ENCODE measurements at places on chromosomes 7 and 10.

DNA sequence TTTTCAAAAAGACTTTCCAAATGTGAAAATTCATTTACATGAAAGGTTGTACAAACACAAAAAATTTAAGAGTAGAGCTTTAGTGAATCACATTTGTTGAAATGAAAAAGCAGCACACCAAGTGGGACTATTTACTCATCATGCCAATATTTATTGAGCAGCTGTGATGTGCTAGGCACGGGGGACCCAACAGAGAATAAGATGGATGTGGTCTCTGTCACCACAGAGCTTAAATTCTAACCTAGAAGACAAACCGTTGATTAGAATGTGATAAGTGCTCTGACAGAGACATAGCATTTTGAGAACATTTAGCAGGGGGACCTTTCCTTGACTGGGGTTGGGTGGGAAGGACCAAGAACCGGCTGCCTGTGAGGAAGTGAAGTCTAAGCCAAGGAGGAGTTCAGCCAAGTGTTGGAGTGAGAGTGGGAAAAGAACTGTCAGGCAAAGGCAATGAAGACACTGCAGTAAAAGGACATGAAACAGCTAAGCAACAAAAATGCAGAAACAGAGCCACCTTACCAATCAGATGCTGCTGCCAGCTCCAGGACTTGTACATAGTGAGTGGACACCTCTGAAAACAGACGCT is 19.1 kb downstream of the ADAM12 start:
- DNase-seq, result no peak

DNA sequence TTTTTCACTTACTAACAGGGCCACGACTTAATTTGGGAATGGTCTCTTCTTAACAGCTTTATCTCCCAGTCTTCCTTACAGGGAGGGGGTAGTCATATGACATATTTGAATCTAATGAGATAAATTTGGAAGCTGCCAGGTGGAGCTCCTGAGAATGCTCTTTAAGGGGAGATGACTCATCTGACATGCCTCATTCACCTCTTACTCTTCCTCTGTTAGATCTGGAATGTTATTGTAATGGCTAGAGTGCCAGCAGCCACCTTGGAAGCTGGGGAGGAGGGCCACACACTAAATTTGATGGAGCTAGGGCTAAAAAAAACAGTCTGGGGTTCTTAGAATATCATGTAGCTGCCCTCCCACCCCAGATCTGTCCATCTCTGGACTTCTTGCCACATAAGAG is 22.7 kb downstream of the HECW1 start:
- no peak for DNase-seq

- no peak for DNase-seq
Measured at GRCh38 chr7:149796287-149796860, 23.0 kb upstream of the ZNF467 start.

DNA sequence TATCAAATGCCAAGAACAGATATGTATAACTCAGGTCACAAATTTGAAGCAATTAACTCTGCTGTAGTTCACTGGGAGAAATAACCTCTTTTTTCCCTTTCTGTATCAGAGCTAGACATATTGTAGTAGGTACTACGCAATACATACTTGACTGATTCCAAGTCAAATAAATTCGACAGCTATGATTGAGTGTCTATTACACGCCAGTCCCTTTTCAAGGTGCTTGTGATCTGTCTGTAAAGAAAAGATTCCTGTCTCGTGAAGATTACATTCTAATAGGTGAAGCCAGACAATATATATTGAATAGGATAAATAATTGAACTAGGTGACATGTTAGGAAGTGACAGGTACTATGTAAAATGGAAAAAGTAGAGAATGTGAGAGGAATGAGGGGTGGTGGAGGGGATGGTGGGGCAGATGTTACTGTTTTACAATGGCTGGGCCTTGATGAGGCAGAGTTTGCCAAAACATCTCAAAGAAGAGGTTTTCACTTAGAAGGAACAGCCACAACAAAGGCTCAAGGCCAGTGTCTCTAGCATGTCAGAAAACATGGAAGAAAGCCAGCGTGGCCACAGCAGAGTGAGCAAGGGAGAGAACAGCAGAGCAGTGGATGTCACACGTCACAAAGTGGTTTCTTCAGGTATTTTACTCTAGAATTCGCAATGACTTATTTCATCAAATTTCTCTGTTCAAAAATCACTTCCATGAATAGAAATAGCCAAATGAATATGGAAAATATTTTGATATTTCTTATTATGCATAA is 282.6 kb upstream of the CACNA2D1 start:
- no peak for DNase-seq

DNA sequence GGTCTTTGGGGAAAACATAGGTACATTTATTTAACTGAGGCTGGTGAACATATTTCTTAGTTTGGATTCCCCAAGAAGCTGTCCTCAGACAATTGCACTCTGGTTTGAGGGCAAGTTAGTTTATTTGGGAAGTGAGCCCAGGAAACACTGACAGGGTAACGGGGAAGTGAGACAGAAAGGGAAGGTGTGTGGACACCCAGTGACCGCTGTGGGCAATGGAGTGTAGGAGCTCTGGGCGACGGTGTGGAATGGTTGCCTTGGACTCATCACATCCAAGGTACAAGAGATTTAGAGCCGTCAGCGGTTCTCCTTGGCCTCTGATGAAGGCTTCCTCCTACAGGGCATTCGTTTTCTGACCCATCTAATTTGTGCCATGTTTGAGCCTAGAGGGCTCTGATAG is 7.1 kb downstream of the MRC1 start:
- DNase-seq, result no peak

DNA sequence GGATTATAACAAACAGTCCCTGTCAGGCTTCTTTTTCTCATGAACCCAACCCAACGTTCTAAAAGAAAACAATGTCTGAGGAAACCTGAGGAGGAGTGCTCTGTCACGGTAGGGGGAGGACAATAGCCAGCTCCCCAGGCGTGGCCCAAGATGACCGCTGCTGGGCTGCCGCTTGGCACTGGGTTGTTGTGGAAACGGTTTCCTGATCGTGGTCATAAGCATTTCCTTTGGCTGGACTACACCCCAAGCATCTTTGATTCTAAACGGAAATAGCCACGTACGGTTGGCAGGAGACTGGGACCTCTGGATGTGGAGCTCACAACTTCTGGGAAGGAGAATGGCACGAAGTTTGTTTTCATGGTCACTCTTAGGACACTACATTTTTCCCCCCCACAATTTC is 30.4 kb upstream of the DMBT1 start:
- DNase-seq, result no peak

- DNase-seq, result no peak
Measured at GRCh38 chr7:65295409-65295808, 78.2 kb upstream of the ZNF92 start.

All from activated naive CD8-positive, alpha-beta T cell treated with anti-CD3 and anti-CD28 coated beads for 36 hours (primary cell).